ENCODE measurements at places on chromosomes 3 and 15. TPM values are rescaled to one million over a fixed set of nuclear protein-coding genes. Genes with fewer than 3 reads are reported as not detected.

Gene SLC7A14
- not detected for polyA plus RNA-seq

Gene RETNLB
- not detected for polyA plus RNA-seq

Gene NR1I2
- polyA plus RNA-seq = not detected

Gene PLCB2
- 28.3 TPM for polyA plus RNA-seq

Gene SAMD7
- not detected for polyA plus RNA-seq

Gene ITIH4
- polyA plus RNA-seq = 1.7 TPM

Gene ALS2CL
- 10.8 TPM for polyA plus RNA-seq

Gene ACOX2
- polyA plus RNA-seq = 42.5 TPM

Gene CLDN1
- 0.54 TPM for polyA plus RNA-seq

Gene XCR1
- polyA plus RNA-seq = not detected

Gene SLC2A2
- not detected for polyA plus RNA-seq

Gene CCR8
- not detected for polyA plus RNA-seq

Gene ABTB1
- polyA plus RNA-seq = 30.4 TPM

Gene STAC
- 12.2 TPM for polyA plus RNA-seq

Gene EAF2
- 3.7 TPM for polyA plus RNA-seq

Gene FBXO45
- 9.1 TPM for polyA plus RNA-seq

Gene SMCO1
- 1.7 TPM for polyA plus RNA-seq

Gene P2RY12
- 0.22 TPM for polyA plus RNA-seq

Gene RGMA
- 1.0 TPM for polyA plus RNA-seq

Gene STARD9
- polyA plus RNA-seq = 2.2 TPM

Gene THSD4
- polyA plus RNA-seq = 6.2 TPM

Gene ASB14
- polyA plus RNA-seq = 0.56 TPM

Data from cardiac muscle cell (in vitro differentiated cells and primary cell).